ENCODE measurements at places on chromosomes 7 and 10.

DNA sequence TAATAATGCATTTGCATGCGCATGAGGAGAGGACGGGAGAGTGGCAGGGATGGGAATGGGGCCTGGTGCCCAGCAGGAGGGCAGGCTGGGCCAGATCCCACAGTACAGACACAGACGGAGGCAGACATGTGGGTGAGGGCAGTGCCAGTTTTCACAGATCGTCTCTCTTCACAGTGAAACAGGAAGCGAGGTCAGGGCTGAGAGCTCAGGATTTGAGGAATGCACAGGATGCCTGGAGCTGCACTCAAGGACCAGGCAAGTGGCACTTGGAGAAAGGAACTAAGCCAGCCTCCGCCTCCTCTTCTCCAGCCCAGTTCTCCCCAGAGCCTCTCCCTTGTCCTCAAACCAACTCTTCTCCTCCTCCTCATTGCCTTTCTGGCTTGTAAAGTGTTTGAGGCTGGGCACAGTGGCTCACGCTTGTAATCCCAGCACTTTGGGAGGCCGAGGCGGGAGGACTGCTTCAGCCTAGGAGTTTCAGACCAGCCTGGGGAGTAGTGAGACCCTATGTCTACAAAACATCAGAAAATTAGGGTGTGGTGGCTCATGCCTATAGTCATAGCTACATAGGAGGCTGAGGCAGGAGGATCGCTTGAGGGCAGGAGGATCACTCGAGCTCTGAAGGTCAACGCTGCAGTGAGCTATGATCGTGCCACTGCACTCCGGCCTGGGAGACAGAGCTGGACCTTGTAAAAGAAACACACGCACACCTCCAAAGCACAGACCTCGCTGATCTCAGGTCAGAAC lies 115.2 kb downstream of the HIP1 start:
- DNase-seq = no peak

DNA sequence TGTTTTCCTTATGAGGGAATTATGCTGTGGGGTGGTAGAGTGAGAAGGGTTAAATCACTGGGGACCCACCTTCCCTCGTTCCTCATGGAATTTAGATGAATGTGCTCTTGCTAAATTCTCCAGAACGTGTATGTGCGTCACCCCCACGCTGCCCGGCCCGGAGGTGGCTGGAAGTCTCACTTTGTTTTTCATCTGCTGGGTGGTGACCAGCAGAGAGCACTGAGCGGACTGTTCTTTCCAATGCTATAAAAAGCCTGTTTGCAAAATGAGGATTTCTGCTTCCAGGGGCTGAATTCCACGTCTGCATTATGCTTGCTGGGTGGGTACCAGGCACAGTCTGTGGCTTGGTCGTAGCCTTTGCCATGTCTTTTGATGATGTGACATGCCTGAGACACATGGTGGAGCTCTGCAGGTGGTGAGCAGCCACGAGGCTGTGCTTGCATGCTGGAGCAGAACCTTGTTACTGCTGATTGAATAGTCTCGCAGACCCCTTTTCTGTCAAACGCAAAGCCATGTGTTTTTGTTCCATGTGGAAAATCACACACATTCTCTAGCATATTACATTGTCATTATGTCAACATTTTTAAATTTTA lies 31.9 kb upstream of the INSYN2A start:
- no peak for DNase-seq

- DNase-seq = no peak
These were observed 10.3 kb downstream of the TMEM229A start for GRCh38 chr7:124022551-124022950.

GRCh38 chr10:46550795-46551700 lies 5.4 kb downstream of the GPRIN2 start:
- DNase-seq = no peak

DNA sequence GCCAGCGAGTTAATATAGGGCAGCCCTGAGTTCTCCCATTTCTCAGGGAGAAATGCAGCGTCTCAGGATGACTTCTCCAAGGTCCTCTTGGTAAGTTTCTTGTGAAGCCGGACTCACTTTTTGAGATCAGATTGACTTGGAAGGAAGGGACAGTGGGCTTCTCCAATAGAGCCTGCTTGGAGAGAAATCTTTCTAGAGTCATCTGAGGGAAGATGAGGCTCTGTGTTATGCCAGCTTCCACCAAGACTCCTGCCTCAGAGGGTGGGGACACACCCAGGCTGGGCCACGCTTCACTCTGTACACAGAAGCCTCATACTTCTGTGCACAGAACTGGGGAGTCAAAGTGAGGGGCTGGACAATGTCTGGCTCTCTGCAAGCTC lies 5.6 kb downstream of the C10orf105 start:
- no peak for DNase-seq

GRCh38 chr10:105185161-105185560 lies 544.1 kb downstream of the SORCS3 start:
- no peak for DNase-seq

GRCh38 chr7:2667843-2668242 lies 20.2 kb upstream of the AMZ1 start:
- DNase-seq = no peak

DNA sequence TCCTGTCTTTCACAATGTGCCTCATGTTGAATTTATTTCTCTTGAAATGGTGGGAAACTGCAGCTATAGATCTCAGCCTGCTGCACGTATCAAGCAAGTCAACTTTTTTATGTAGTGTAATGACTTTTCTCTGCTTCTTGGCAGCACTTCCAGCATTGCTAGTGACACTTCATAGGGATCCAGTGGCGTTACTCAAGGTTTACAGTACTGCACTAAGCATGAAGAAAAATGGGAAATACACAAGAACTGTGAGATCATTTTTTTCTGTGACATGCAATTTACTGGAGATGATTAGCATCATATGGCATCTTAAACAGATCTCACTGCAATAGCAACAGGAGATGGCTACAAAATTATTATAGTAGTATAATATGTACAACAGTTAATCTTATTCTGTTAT lies 90.9 kb downstream of the POLR1F start:
- DNase-seq = no peak

GRCh38 chr10:74889662-74889998 lies 63.2 kb downstream of the KAT6B start:
- no peak for DNase-seq

- DNase-seq = no peak
These were observed 173.9 kb upstream of the GRM3 start for GRCh38 chr7:86469680-86470295.

DNA sequence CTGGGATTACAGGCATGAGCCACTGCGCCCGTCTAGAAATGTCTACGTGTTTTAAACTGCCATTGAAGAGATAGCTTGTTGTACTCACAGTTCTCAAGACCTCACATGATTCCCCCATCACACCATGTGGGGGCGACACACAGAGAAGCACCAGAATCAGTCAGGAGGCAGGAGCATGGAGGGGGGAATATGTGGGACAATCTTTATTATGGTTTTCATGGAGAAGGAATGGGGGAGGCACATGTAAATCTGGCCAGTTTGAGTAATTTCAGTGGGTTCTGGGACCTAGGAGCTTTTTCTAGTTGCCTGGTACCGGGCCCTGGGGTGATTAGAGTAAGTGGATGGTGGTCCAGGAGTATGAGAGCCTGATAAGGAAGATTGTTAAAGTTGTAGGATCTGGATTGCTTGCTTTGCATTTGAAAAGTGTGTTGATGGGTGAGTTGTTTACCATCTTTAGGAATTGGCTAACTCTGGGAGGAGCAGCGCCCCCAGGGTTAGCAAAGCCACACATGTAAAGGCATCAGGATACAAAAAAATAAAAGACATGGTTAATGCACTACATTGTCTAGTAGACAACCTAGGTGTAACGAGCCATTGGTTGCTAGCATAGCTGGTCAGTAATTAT lies 85.4 kb upstream of the SLC13A1 start:
- no peak for DNase-seq

- DNase-seq = no peak
These were observed 41.4 kb downstream of the AFAP1L2 start for GRCh38 chr10:114362826-114363355.
